NCI-H446 (cell line): ENCODE measurements at places on chromosomes 1 and 21.

DNA sequence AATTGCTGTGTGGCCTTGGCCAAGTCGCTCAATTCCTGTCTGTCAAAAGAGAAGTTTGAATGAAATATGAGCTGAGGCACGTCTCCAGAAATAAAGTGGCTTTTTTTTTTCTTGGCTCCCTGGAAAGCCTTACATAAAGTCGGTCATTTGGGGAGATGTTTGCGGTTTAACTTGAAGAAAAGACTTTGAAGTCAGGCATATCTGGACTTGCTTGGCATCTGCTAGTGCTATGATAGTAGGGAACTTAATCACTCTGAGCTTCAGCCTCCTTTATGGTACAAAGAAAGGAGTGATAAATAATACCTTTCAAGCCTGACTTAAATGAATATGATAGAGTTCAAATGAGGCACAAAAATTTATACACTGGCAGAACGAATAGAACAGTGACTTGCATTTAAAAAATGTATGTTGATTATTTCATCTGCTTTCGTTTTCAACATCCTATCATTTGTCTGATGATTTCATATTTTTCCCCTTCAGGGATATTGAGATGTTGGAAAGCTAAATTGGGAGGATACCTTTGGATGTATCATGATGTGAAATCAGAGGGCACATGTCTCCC, 60.2 kb downstream of the FASLG start:
- no peak for DNase-seq

GRCh38 chr1:198929111-198929604, 290.3 kb downstream of the PTPRC start:
- no peak for DNase-seq

- no peak for DNase-seq
Measured at GRCh38 chr1:34928699-34929496, 552 bp downstream of the DLGAP3 start.

- DNase-seq: no peak
Measured at GRCh38 chr1:232317350-232317749, 312.6 kb downstream of the SIPA1L2 start.

- DNase-seq: no peak
Measured at GRCh38 chr21:15192243-15192642, 127.4 kb upstream of the NRIP1 start.

DNA sequence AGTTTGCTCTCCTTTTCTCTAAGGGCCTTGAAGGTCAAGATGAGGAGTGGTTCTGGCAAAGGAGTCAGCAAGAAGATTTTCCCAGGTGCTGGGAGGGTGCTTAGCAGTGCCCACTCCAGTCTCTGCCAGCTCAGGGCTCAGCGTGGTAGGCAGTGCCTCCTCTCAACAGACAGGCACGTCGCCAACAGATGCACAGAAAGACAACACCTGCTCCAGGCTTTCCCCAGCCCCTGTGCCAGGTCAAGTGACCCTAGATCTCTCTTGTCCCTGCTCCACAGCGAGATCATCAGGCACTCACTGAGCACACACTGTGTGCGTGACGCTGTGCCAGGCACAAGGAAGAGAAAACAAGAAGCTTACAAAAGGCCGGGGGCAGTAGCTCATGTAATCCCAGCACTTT, 86.0 kb downstream of the CASZ1 start:
- no peak for DNase-seq

DNA sequence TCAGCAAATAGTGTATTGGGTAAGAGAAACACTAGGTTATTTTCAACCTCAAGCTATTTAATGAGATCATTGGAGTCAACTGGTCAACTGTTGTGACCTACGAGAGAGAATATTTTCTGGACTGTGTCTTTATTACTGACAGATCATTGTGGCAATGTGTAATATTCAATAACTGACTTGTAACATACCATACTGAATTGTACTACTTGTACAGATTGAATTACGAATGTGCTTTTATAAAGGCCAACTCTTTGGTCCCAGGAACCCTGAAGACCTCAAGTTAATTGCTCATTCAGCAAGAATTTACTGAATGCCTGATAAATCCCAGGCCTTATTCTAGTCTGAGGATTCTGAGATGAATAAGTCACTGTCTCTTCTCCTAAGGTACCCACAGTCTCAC, 56.1 kb upstream of the CAMK1G start:
- DNase-seq: no peak

- no peak for DNase-seq
Measured at GRCh38 chr1:67264899-67265298, 42.8 kb upstream of the IL12RB2 start.

DNA sequence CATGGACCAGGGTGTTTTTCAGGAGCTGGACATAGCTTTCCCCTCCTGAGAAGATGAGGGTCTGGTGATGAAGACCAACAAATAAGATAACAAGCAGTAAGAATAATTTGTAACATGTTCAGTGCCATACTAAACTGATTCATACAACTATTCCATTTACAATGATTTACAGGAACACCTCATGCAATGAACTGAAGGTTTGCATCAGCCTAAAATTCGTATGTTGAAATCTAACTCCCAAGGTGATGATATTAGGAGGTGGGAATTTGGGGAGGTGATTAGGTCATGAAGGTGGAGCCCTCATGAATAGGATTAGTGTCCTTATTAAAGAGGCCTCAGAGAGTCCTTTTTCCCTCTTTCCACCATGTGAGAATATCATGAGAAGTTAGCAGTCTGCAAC, 15.9 kb upstream of the NIBAN1 start:
- no peak for DNase-seq

- DNase-seq: no peak
Measured at GRCh38 chr1:203995228-203995627, 77.7 kb upstream of the SOX13 start.

DNA sequence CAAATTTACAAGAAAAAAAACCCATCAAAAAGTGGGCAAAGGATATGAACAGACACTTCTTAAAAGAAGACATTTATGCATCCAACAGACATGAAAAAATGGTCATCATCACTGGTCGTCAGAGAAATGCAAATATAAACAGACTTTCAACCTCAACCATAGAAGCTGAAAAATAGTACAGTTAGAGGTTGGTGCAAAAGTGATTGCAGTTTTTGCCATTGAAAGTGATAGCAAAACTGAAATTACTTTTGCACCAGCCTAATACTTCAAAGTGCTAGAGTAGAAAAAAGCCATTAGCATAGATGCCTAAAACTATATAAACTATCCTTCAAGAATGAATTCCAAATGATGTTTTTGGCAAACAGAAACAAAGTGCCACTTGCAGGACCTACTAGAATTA, 365.8 kb upstream of the DPYD start:
- no peak for DNase-seq

GRCh38 chr1:220894025-220894923, 15.0 kb downstream of the HLX start:
- DNase-seq: no peak

DNA sequence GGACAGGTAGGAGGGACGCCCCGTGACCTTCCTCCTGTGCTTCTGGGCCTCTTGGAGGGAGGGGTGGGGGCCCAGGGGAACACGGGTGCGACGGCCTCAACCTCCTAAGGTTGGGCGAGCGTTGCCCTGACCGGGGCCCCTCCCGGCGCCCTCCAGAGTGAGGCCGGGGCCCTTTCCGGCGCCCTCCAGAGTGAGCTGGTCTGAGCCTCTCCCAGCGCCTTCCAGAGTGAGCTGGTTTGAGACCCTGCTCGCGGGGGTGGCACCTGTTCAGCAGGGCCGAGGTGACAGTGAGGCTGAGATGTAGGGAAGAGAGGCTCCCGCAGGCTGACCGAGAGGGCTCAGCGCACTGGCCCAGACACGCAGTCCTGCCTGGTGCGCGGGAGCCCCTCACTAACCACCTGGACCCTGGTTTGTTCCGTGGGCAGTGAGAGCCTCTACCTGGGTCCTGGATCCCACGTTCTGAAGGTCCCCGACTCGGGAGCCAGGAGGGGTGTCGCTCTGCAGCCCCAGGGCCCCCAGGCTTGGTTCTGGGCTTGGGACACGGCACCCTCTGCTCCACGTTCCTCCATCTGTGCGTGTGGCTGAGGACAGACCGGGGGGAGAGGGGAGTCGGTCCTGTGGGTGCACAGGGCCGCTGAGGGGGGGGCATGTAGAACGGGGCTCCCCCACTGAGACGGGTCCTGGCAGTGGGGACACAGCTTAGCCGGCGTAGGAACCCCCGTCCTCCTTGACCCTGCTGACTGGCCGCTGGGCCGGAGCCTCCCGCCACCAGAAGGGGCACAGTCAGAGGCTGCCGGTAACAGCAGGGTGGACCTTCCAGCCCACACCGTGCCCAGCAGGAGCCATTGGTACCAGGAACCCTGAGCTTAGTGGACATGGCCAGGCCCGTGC, 1.4 kb downstream of the COL6A1 start:
- no peak for DNase-seq

DNA sequence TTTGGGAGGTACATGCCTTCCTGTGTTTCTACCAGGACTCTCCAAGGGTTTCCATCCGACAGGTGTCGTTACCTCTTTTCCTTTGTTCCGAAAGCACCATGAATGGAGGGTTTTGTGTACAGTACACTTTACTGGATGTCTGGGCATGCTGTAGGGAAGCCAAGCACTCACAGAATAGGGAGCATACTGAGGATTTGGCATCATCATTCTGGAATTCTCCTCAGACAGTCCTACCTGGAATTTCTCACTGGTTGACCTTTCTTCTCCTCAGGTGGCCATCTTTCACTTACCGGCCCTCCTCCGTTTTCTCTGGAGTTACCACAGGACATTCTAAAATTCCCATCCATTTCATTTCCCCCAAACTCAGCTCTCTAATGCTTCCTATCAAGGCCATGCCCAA, 5.9 kb upstream of the MPL start:
- no peak for DNase-seq

GRCh38 chr1:40855513-40855912, 6.7 kb downstream of the CITED4 start:
- DNase-seq: no peak

- no peak for DNase-seq
Measured at GRCh38 chr1:88488237-88488636, 195.8 kb upstream of the PKN2 start.

DNA sequence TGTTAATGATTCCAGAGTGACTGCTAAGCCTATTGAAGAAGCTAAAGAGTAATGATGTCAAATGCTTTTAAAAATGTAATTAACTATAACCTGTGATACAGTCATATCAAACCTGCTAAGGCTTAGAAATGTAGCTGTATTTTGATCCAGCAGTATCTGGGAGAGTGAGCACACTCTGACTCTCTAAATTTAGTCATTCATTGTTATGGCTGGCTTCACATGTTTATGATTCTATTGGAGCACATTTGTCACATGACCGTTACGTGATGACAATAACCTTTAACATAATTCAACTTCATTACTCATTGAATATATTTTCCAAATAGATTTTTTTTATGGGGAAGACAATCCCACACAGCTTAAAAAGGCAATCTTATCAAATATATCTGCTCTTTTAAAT, 587.1 kb downstream of the LMO4 start:
- no peak for DNase-seq

GRCh38 chr1:211305044-211305443, 21.6 kb upstream of the TRAF5 start:
- DNase-seq: no peak

- DNase-seq: no peak
Measured at GRCh38 chr1:58746757-58747156, 37.1 kb downstream of the JUN start.

- no peak for DNase-seq
Measured at GRCh38 chr21:41254090-41254700, 62.4 kb upstream of the FAM3B start.

DNA sequence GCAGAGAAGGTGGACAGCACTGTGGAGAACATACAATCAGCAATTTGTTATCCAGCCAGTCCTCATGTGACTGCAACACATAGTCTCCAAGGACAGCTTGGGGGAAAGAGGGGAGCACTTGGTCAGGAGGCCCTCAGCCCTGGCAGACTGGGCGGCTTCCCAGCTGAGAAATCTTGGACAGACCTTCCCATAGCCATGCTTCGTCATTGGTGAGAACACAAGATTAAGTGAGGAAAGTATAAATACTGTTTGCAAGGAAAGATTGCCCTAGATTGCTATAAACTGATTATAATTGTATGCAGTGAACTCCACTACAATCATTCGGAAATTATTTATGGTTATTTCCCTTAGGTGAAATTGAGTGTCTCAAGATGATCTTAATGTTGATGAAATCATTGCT, 131.5 kb downstream of the LMX1A start:
- no peak for DNase-seq

DNA sequence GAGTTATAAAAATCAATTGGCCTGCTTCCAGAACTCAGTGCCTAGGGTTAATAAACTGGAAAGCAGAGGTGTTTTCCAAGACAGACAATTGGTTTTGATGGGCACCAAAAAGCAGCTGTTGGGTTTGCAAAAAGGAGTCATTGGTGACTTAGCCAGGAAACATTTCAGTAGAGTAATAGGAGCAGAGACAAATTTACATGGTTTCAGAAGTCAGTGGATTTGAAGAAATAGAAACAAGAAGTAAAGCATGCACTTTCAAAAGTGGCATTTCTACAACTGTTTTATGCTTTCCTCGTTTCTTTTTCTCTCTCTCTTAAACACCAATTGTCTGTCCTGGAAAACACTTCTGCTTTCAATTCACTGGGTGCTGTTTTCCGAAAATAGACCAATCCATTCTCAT, 87.8 kb downstream of the GLUL start:
- DNase-seq: peak; percentile 43

- no peak for DNase-seq
Measured at GRCh38 chr1:95115708-95116137, 1.4 kb upstream of the TLCD4 start.

- no peak for DNase-seq
Measured at GRCh38 chr1:59856725-59857338, 42.1 kb downstream of the HOOK1 start.

GRCh38 chr1:24253571-24253970, 65.6 kb upstream of the GRHL3 start:
- no peak for DNase-seq

DNA sequence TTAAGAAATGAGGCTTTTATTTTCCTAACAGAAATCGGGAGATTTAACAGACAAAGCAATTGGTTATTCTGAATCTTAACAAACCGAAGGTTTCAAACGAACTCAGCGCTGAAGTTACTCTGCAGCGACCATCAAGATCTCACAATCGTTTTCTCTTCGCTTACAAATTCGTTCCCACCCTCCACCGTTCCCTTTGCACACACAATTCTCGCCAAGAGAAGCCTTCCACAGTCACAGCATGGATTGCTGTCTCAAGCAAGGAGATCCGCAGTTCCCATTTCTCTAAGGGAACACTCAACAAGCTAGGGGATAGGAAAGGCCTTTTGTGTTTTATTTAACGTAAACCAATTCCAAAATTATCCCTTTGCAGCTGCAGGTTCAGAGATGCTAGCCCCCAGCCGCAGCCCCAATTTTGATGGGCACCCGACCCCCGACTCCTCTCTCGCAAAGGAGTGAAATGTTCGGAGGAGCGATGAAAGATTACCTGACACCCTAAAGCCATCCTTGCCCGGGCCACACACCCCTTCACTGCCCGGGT, 755 bp downstream of the FBXO42 start:
- DNase-seq: no peak

- peak; percentile 26 for DNase-seq
Measured at GRCh38 chr1:103496014-103496635, 29.4 kb upstream of the RNPC3 start.

GRCh38 chr1:168466092-168466713, 77.6 kb downstream of the XCL2 start:
- DNase-seq: peak; percentile 82
